ENCODE measurements at places on chromosomes 3 and 15.
A peak's percentile ranks its signal among the peaks of the same experiment; 100 is the strongest.

- DNase-seq = no peak
These were observed 148.6 kb downstream of the SST start for GRCh38 chr3:187521546-187521945.

DNA sequence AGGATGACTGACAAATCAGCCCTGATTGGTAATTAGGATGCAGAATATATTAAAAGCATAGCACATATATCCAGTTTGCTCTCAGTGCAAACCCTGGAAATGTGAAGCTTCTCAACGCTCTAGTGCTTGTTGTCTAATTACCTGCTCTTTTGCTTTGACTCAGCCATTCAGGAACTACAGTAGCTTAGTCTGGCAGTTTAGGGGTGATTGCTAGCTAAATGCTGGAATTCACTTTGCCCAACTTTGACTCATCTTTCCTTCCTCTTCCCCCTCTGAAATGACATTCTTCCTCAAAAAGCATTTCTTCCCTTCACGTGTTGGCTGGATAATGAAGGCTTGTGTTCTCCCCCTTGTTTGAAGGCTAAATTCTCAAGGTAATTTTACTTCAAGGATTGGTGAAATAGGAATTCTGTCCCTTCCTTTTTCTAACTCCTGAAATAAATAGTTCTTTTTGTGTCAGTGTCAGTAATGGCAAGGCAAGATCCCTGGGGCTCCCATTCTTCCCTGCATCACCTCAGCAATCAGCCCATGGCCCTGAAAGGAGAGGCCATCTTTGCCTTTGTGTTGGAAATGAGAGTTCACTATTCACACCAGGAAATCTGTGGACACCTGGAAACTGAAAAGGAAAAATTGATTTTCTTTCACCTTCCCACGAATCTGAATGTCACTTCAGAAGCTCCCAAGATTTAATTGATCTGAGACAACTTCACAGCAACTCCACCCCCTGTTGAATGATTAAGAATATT is 103.6 kb downstream of the ECT2 start:
- DNase-seq = no peak

- no peak for DNase-seq
These were observed 93.2 kb upstream of the TLE3 start for GRCh38 chr15:70190965-70191364.

DNA sequence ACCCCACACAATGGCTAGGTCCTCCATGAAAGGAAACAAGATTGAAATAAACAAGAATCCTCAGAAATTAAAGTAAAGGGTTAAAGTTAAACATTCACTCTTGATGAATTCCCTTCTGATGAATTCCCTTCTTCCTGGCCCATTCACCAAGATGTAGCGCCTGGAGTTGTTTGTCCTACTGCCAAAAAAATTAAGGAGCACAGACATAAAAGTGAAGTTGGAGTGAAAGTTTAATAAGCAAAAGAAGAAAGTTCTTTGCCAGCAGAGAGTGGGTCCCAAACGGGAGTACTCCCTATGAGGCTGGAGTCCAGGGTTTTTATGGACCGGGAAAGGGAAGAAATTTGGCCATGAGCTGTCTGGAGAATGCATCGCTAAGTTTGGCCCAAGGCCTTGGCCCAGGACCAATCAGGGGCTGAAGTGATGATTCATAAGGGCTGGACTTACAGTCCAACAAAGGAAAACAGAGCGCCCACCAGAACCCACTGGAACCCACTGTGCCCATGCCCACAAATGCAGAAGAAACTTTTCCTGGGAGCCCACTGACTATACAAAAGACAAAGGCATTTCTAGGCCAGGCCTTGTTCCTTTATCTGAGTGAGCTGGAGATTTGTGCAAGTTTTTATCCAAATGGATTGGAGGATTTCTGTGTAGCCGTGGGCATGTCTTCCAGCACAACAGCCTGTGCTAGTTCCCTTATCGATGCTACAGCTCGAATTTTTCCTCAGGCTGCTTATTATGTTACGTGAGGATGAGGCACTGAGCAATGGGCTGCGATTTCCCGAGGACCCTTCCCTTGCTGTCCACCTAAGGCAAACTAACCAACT is 1561.6 kb downstream of the OTOL1 start:
- no peak for DNase-seq

DNA sequence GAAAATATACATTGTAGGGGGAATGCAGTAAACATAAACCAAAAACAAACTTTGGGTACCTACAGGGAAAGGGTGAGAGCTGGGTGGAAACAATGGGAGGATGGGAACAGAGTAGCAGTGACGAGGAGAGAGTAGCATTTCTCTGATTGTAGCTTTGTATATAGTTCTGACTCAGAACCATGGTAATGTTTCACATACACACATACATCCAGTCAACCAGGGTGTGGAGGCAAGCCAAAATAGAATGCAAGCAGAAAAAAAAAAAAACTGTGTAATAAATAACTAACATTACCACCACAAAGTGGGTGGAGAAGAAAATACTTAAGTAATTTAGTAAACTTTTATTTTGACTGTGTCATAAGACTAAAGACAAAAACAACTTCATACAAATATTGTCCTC is 27.2 kb downstream of the BCL2A1 start:
- DNase-seq = no peak

DNA sequence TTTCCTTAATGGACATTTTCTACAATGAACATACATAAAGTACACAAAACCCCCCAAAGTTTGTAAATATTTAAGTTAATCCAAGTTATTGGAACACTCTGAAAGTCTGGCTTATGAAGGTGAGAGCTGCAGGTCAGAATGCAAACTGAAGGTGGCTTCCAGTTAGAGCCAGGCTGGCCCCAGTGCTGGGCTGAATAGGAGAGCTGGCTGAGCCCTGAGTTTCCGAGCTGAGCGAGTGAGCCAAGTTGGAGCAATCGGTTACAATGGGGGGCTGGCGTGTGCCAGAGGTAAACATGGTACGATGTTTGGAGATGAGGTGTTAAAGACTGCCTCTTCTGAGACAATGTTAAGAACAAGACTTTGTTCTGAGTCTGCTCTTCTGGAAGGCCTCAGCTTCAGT is 230.8 kb upstream of the MCTP2 start:
- DNase-seq = no peak

DNA sequence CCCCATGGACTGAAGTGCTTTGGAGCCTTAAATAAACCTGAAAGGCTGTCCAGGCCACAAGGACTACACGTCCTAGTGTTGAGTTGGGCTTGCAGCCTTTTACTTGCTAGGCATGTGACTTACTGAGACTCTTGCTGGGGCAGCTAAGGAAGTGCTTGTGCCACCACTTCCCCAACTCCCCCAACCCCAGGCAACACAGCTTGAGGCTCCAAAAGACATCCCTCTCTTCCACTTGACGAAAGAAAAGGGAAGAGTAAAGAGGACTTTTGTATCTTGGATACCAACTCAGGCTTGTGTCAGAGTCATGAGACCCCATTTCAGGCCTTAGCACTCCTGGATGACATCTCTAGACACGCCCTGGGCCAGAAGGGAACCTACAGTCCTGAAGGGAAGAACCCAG is 109.8 kb downstream of the XRN1 start:
- no peak for DNase-seq

- no peak for DNase-seq
These were observed 30.5 kb upstream of the TCF12 start for GRCh38 chr15:56887782-56888438.

DNA sequence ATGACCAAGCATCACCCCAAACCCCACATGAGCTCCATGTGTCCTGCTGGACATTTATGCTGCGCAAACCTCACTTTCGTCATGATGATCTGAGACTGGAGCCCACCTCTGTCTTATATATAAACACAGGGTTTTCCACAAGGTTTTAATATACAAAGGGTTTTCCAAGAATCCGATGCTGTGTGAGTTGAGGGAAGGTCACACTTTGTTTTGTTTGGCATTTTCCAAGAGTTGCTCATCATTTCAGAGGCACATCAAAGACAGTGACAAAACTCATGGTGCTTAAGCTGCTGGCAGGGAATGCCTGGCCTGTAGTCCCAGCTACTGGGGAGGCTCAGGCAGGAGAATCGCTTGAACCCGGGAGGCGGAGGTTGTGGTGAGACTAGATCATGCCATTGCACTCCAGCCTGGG is 20.0 kb downstream of the EFCC1 start:
- DNase-seq = peak; percentile 39

DNA sequence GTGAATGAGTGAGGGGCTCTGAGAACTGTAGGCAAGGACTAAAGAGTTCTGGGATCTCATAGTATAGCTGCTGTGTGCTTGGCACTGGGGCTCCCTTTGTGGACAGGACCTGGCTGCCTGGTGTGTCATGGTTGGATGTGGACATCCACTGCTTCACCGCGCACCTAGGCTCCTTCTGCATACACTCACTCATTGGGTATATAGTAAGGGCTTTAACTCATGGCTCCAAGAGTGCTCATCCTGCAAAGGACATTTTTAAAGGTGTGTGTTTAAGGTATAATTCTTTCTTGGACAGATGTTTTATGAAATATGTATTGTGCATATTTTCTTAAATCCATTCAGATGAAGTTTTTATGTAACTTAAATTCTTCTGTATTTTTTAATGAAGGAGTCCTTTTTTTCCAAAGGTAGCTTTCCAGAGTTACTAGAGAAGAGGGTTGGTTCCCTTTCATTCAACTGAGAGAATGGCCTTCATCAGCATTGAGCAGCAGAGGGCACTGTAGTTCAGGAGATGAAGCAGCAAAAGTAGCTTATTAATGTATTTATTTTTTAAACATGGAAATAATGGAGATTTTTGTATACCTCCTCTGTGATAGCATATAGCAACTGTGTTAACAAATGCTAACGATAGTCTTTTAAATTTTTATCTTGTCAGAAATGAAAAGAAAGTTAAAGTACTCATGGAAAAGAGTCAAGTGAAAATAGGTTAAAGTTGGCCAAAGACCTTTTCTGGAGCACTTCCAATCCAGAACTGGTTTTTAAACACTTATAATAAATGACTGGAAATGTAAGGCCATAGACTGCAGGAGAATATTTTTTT is 25.2 kb downstream of the OXNAD1 start:
- DNase-seq = peak; percentile 77

GRCh38 chr15:92142242-92143232 is 251.1 kb upstream of the ST8SIA2 start:
- no peak for DNase-seq

GRCh38 chr3:127015282-127016042 is 32.5 kb downstream of the PLXNA1 start:
- no peak for DNase-seq

- no peak for DNase-seq
These were observed 35.1 kb downstream of the USP3 start for GRCh38 chr15:63539521-63539920.
